H54 (cell line): ENCODE measurements at places on chromosomes 3 and 15.

GRCh38 chr3:55882006-55882405, 394.9 kb upstream of the WNT5A start:
- no peak for DNase-seq

DNA sequence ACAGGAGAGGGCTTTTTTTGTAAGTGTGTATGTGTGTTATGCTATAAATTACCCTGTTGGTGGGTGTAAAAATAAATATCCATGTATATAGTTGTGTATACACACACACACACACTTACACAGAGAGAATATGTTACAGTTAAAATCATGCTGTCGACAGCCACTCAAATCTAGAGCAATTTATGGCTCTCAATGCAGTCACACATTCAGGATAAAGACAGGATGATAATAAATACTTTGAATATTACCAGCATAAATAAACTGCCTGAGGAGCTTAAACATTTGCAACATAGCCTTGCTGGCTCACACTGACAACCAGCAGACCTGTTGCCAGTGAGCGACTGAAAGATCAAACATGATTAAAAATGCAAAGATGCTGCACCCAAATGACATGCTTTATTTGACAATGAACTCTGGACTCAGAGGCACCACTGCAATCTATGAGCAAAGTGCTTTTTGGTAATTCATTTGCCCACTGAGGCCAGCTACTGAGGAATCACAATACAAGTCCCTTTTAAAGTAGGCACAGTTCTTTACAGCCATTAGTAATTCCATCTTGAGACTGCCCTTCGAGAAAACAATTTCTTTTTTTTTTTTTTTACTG, 458.9 kb downstream of the FHIT start:
- DNase-seq = no peak

GRCh38 chr3:113966172-113966571, 18.4 kb downstream of the ZDHHC23 start:
- DNase-seq = no peak

- DNase-seq = no peak
These were observed 304.4 kb upstream of the C2CD4B start for GRCh38 chr15:62469478-62469873.

DNA sequence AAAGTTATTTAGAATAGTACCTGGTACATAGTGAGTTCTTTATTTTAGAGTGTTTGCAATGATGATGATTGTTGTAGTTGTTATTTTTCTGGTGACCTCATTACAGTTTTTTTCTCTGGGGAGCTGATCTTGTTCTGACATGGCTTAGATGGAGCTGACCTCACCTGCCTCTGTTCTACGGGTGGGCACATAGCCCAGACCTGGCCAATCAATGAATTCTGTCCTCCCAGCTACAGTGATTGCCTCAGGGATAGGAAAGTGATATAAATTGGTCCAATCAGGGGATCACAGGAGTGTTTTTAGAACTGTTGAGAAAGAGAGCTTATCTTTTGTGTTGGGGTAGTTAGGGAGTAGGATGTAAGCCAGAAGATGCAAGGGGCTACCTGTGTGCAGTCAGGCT, 3.2 kb upstream of the NANOGP8 start:
- no peak for DNase-seq

- DNase-seq = peak; percentile 39
These were observed 359.7 kb upstream of the ROPN1 start for GRCh38 chr3:124351430-124352148.
